NCI-H187 (cell line): ENCODE measurements at places on chromosomes 7 and 10.
A peak's percentile ranks its signal among the peaks of the same experiment; 100 is the strongest.

- DNase-seq, result no peak
These were observed 106.8 kb upstream of the PDCD4 start for GRCh38 chr10:110764793-110765512.

- DNase-seq, result no peak
These were observed 39.4 kb upstream of the FOXL3 start for GRCh38 chr7:250523-250922.

- DNase-seq, result no peak
These were observed 38.0 kb downstream of the MDFIC start for GRCh38 chr7:114959931-114960330.

GRCh38 chr10:109933984-109934565 is 10.8 kb upstream of the XPNPEP1 start:
- DNase-seq, result no peak

- DNase-seq, result no peak
These were observed 453.0 kb downstream of the SORCS3 start for GRCh38 chr10:105094048-105094447.

DNA sequence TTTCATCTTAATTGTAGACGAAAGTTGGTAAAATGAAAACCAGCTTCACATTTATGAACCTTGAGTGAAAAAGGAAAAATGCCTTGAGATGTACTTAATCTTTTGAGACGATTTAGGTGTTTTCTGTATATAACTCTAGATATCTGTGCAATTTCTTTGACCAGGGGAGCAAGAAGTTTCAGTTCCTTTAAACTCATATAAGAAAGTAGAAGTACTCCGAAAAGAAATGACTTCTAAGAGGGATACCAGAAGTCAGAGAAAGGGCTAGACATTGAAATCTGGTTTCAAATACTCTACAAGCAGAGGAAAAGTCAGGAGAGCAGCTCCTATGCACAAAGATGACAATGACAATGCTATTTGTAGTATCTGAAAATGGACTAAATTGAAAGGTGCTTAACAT is 303.7 kb downstream of the BAMBI start:
- DNase-seq, result no peak

DNA sequence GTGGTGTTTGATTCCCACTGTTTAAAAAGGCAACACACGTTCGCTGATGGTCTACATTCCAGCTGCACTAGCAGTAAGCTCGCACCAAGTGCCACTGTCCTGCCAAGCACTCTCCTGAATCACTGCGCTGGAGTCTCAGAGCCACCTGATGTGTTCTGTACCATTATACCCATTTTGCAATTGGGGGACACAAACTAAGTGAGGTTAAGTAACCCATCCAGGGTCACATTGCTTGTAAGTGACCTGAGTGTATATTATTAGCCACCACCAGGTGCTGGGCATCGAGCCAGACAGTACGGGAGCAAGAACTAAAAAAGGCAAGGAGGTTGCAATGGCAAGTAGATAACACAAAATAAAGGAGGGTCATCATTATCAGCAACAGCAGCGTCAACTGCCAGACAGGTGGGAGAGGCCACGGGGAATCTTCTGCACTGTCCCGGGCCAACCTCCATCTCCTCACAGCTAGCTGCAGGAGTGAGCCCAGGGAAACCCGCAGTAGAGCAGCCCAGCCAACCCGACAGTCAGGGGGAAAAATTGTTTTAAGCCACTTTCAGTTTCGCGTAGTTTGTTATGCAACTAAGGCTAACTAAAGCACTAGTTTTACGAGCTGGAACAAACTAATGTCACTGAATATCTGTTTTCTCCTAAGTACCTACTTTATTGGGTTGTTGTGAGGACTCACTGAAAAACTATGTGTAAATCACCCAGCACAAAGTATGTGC is 712 bp upstream of the CPVL start:
- no peak for DNase-seq

DNA sequence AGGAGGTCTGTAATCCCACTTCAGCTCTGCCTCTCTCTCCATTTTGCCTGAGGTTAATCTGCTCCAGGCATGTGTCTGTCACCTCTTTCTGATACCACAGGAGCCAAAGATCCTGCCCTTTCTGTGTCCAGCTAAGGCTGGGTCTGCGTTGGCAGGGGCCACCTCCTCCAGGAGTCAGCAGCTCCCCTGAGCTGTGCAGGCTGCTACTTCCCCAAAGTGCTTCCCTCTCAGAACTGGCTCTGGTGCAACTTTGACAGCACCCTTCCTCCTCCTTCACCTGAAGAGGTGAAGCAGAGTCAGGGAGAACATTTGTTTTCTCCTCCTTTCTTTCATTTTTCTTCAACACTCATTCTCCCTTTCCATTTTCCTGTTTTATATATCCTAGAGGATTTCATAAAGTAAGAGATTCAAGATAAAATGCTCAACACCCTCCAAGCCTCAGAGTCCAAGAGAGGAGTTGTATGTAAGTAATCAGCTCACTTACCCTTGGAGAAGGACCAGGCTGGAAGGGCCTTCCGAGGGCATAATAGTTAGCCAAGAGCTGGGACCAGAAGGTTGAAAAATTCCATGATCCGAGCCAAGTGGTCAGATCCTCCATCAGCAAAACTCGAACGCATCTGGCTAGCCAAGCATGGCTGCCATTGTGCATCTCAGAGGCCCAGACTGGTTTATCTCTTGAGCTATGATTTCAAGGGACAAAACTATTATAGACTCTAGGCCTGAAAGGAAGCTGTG is 257.3 kb downstream of the PTEN start:
- DNase-seq, result no peak

DNA sequence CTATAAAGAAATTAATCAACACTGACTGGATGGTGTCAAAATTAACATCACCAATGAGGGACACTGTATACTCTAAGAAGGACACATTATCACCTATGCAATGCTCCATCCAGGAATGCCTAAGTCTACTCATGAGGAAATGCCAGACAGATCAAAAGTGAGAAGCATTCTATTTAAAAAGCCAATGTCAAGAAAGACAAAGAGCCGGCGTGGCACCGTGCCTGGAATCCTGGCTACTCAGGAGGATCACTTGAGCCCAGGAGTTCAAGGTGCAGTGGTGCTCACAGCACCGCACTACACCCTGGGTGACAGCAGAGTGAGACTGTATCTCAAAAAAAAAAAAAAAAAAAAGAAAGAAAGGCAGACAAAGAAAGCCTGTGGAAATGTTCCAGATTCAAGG is 45.5 kb upstream of the ANAPC16 start:
- DNase-seq, result no peak

GRCh38 chr10:1043532-1043995 is 5.4 kb downstream of the IDI1 start:
- DNase-seq, result no peak

DNA sequence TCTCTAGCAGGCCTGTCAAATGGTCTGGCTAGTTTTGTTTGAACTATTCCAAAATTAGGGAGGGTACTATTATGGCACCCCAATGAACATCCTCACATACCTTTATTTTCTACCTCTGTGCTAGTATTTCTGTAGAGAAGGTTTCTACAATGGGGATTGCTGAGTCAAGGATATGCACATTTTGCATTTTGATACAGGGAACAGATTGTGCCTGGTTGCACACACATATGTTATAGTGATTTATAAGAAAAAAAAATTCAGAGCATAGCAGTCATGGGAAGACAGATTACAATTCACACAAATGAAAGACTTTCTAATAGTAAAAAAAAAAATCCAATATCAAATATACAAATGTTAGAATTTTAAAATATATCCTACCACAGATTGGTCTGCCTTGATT is 14.1 kb upstream of the NRBF2 start:
- DNase-seq, result no peak

- DNase-seq, result no peak
These were observed 865.9 kb downstream of the LRMDA start for GRCh38 chr10:76297358-76297757.

GRCh38 chr10:73803680-73804286 is 7.6 kb downstream of the NDST2 start:
- no peak for DNase-seq

- DNase-seq, result no peak
These were observed 1.2 kb upstream of the SLC18A3 start for GRCh38 chr10:49609006-49609282.

DNA sequence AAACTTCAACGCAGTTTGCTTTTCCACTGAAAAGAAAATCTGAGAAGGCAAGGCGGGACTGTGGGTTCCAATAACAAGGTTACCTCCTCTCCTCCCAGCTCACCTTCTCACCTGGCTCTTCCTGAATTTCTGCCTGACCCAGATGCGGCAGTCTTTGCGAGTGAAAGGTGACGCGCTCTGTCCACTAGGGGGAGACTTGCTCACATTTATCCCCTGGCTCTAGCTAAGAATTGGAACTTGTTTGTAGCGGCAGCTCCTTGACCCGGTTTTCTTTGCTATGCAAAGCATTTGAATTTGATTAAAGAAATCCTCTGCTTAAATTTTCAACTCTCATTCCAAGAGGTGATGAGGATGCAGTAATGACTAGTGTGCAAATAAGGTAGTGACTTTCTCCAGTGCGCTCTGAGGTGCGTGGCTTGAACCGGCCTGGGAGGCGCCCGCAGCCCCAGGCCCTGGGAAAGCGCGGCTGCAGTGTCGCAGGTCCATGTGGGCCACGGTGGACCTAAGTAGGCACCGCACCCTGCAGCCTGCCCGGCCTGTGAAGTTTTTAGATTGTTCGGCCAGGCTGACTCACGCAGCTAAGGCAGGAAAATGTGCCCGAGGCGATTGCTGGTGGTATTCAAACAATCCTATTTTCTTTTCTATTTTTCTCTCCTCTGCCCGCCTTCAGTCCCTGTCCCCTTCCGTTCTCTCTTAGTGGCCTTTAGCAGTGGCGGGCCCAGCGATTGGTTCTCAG is 336.9 kb upstream of the NPSR1 start:
- DNase-seq, result no peak

DNA sequence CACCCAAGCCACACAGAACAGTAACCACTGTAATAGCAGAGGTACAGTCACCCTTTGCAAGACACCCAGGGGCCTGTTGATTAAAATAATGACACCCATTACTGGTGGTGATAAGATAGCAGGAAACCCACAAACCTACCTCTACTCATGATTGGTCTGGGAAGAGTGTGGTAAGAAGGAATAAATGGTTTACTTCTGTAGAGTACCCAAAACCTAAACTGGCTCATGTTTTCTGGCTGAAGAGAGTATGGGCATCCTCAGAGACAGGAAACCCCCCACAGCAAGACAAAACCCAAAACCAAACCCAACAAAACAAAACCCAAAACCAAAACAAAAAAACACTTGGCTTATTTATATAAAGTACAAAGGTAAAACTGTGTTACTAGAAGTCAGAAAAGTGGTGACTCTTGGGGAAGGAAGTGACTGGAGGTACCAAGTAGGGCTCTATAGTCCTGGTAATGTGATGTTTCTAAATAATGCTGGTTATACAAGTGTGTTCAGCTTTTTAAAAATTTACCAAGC is 15.5 kb upstream of the DNAJB12 start:
- no peak for DNase-seq

DNA sequence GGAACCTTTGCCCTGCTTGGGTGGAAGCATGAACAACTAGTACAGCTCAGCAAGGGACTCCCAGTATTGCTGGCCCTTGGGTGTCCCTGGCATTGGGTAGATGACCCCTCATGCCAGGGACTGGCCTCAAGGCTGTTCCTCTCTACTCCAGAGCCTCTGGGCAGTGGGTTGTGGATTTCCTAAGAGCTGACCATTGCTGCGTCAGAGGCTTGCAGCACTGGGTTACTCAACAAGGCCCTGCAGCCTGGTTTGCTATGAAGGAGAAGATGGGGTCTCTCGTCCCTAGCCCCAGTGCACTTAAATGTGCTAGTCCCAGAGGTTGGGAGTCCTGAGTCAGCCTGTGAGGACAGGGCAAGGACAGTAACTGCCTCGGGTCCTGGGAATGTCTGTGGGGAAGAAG is 2.5 kb downstream of the VSIR start:
- DNase-seq, result no peak

DNA sequence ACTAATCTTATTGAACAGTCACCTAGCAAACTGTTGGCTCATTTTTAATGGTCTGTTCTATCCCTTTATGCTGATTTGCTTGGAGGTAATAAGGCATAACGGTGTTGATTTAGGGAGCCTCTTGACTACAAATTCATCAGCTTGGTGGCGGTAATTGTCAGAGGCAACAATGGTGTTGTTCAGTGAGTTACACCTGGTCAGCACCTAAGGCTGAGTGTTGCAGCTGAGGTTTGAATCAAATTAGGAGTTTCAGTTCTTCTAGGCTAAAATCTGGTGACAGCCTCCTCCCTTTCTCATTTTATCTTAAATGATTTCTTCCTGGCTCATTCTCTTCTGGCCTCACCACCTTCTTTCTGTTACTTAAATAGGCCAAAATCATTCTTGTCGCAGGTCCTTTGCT is 42.3 kb upstream of the SP8 start:
- DNase-seq, result peak; percentile 6

DNA sequence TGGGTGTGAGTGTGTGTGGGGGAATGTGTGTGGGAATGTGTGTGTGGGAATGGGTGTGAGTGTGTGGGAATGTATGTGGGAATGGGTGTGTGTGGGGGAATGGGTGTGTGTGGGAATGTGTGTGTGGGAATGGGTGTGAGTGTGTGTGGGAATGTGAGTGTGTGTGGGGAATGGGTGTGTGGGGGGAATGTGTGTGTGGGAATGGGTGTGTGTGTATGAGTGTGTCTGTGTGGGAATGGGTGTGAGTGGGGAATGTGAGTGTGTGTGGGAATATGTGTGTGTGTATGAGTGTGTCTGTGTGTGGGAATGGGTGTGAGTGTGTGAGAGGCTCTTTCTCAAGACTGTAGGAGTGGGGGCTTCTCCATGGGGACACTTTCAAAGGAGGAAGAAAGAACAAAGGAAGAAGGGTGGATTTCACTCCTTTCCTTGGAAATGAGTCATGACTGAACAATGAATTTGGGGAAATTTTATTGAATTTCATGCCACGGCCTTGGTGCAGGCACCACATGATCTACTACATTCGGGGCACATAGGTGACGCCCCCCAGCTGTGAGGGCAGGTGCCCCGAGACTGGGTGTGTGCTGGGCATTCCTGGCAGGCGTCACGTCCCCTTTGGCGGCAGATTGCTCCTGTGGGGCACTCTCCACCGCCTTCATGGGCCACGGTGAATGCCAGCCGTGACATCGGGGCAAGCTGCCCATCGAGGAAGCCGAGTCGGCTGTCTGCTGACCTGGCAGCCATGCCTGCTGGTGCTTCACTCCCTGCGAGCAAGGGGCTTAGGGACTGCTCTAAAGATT is 88.8 kb upstream of the INSIG1 start:
- no peak for DNase-seq

DNA sequence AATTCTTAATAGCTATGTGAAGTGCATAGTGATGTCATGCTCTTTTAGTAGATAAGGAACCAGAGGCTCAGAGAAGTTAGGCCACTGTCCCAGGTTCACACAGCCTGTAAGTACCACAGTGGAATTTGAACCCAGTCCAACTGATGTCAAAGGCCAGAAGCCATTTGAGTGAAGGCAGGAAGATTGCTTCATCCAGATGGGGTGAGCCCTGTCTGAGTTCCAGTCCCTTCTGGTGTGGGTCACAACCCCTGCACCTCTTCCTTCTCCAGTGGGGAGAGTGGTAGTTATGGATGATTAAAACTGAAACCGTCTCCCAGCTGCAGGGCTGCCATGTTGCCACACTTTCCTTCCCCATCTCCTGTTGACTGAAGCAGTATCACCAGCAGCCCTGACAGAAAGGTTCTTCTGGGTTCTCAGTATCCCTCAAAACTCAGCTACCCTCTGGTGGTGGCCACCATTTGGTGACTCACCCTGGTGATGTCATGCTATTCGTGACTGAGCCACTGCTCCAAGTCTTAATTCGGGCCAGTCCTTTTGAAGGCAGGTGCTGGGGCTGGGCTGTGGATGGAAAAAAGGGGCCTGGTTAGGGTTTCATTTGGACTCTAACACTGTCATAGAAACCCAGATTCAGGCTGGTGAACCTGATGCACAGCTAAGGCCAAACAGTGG is 1.5 kb upstream of the C10orf95 start:
- no peak for DNase-seq

GRCh38 chr7:141313896-141314295 is 237.3 kb upstream of the AGK start:
- no peak for DNase-seq
